ENCODE measurements at places on chromosomes 2 and 18.

- no peak for DNase-seq
These were observed 249.2 kb downstream of the NBAS start for GRCh38 chr2:15311926-15312325.

DNA sequence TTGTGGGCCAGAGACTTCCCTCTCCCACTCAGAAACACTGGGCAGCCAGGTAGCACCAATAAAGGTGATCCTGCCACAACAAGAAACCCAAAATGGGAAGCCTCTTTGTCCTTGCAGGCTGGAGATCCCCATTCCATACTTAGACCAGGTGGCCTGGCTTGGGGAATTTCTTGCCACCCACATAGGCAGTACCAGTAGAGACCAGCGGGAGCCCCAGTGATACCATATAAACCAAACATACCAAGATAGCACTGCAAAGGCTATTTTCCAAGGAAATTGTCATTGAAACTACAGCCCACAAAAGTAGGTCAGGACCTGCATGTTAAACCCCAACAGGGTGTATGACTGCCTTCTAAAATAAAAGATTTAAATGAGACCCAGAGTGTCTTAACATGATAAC, 171.6 kb downstream of the DIS3L2 start:
- no peak for DNase-seq

DNA sequence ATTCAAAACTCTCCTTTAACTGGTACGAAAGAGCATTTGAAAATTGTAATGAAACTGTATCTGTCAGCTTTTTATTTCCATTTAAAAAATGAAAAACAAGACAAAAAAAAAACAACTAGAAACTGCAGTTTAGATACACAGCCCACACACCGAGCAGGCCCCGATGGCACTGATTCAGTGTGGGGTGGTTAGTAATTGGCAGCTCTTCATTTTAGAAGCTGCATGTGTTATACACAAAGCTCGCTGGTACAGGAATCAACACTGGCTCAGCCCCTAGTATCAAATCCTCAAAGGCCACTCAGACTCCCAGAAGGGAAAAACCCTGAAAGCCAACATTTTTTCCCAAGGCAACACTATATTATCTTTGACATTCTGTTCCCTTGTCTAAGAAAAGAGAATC, 30.5 kb upstream of the RMDN2 start:
- no peak for DNase-seq

- DNase-seq: no peak
These were observed 63.4 kb downstream of the MYO5B start for GRCh38 chr18:50131591-50131990.

- no peak for DNase-seq
These were observed 398.4 kb upstream of the CHST9 start for GRCh38 chr18:27583466-27583865.

DNA sequence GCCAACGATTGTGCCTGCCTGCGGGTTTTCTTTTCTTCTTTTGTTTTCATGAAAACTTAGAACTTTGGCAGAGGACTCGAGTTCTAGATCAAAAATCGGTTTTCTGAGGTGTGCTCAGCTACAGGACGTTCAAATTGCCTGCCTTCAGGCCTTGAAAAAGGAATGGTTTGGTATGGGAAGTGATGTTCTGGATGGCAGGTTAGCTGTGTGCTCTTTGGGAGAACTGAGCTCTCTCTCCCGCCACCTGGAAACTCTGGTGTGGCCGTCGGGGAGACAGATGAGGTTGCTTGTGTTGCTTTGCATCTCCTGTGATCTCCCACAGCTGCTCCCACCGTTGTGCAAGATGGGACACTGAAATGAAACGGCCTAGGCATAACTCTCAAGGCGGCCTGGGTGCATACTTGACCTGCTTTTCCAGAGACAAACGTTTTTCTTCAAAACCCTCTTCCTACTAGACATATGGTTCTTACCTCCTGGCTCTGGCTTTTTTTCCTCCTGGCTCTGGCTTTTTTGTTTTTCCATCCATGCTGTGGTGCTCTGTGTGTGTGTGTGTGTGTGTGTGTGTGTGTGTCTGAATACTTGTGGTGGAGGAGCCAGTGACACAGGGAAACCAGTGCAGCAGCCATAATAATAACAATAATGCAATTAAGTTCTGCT, 2.0 kb downstream of the FMNL2 start:
- no peak for DNase-seq

GRCh38 chr2:119823734-119824334, 64.1 kb downstream of the PTPN4 start:
- DNase-seq: peak; percentile 35

- no peak for DNase-seq
These were observed 15.4 kb downstream of the DSG2 start for GRCh38 chr18:31513189-31513935.

DNA sequence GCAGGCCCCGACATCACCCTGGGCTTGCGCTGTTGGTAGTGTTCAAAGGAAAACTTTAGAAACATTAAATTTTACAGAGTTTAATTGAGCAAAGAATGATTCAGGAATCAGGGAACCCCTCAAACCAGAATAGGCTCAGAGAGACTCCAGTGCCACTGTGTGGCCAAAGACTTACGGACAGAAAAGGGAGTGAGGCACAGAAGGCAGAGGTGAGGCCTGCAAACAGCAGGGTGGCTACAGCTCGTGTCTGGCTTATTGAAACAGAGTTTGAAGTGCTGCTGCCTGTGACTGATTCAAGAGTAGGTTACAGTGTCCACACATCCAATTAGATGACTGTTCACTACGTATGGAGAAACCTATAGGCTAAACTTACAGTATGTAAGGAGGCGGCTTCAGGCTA, 2.4 kb upstream of the CTDP1 start:
- DNase-seq: no peak

DNA sequence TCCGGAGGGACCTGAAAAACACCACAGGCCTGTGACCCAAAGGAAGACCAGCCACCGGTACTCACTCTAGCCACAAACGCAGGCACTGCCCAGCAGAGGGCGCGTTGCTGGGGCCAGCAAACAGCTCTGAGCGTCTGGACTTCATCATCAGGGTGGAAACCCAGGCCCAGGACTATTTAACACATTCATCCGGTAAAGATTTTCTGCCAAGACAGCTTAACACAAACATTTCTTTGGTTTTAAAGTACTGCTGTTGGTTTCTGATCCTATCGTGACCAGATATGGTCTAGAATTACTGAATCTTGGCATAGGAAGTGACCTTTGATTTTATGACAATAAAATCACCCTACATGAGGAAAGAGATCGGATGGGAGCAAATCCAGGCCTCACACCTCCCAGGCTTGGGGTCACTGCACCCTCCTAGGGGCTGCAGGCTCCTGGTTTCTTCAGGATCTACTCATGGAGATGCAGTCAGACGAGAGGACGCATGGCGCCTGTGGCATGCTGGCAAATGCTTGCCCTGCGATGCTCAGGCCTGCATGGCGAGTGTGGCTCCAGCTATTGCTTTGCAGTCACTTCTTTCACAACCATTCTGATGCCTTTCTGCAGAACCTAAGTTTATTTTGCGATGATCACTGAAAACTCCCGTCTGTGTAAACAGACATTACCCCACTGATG, 130.4 kb downstream of the COL4A4 start:
- DNase-seq: peak; percentile 55

GRCh38 chr18:44885507-44885906, 204.8 kb downstream of the SETBP1 start:
- DNase-seq: no peak

DNA sequence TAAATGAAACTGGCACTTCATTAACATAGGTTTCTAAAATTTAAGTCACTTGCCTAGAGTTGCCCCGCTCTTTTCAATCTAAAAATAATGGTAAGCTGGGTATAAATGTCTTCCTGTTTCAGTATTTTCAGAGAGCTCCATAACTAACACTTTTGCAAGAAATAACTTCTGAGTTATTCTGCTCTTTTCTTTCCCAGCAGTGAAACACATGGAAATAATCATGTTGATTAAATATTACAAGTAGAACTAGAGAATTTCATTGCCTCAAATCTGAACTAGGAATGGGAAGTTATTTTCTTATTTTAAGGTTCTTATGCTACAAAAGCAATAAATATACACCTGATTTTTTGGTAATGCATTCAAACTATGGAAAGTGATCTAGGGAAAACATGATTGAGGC, 257.4 kb downstream of the IKZF2 start:
- DNase-seq: no peak

DNA sequence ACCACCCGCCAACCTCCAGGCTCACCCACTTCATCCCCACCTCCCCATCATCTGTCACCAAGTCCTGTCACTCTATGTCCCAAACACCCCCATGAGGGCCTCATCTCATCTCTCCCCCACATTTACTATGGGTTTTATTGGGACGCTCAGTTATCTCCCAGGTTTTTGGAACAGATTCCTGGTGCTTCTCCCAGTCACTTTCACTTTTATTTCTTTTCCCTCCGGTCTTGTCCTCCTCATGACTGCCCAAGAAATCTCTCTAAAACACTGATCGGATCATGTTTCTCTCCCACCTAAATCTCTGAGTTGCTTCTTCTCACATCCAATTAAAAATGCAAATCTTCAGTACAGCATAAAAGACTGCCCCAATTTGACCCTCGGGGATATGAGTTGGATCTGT, 273.1 kb downstream of the PHLPP1 start:
- DNase-seq: no peak

- no peak for DNase-seq
These were observed 178.1 kb downstream of the NDUFA10 start for GRCh38 chr2:239846789-239847676.

- no peak for DNase-seq
These were observed 2.3 kb downstream of the LYPD1 start for GRCh38 chr2:132667706-132668105.

DNA sequence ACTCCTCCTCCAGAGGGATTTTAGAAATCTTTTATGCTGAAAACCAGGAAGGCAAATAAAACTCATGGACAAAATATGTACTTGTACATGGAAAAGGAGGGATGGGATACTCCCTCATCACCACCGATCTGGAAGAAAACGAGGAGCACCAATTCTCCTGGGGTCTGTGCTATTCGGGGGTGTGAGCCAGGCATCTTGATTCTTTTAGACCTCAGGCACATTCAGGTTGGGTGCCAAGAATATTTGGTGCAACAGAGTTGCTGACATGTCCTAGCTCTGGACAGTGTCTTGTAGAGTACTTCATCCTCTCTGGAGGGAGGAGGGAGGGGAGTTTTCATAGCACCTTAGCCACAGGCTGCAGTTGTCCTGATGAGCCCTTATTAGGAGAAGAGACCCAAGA, 163.0 kb downstream of the PRKCE start:
- no peak for DNase-seq

- no peak for DNase-seq
These were observed 70.9 kb downstream of the NFATC1 start for GRCh38 chr18:79466591-79466990.

DNA sequence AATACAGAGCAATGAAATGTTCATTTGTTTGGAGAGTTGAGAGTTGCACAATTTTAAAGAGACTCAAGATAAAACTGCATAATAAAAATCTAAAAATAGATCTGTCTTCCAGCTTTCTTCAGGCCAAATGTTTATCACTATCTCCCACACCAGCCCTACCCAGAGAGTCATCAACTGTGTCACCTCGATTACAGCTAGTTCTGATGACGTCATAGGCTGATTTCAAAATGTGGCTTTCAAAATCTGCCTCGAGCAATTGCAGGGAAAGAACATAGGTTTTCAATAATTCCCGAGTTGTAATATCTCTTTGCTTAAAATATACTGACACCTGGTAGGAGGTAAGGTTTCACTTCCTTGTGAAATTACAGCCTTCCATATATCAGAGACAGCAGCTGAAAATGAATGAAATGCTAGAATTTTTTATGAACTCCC, 677.6 kb upstream of the ID2 start:
- DNase-seq: no peak

GRCh38 chr2:95049961-95050360, 24.5 kb downstream of the MAL start:
- DNase-seq: no peak

DNA sequence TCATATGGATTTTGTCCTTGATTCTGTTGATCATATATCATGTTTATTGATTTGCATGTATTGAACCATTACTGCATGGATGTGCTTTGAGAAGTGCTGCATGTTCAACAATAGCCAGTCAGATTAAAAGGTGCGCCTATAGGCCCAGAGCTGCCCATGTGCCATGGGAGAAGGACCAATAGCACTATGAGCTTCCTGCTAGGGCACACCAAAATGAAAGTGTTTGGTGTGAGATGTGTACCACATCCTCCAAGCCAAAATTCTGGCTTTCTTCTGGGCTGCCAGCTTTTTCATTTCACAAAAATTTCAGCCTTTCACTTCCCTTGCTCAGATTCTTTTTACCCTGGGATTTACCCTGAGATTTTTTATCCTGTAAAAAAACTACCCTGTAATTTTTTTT, 34.8 kb upstream of the MMADHC start:
- DNase-seq: no peak

DNA sequence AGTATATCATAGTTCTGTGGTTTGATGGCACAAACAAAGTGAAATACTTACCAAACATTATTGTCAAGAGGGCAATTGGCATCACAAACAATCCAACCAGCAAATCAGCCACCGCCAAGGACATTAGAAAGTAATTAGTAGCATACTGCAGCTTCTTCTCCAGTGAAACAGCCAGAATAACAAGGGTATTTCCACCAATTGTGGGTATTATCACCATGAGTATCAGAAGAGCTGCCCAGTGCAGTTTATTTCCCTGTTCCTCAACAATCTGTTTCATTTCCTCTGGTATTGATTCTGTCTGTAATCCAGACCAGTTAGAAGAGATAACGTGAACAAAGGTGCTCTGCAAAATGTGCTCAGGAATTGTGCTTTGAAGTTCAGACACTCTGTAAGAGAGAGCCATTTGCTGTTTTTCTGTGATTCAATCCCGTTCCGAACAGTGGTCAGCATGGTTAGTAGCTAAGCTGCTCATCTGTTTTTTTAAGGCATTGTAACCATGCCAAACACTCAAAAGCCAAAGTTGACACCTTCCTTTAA, 1.4 kb downstream of the HTR2B start:
- no peak for DNase-seq

DNA sequence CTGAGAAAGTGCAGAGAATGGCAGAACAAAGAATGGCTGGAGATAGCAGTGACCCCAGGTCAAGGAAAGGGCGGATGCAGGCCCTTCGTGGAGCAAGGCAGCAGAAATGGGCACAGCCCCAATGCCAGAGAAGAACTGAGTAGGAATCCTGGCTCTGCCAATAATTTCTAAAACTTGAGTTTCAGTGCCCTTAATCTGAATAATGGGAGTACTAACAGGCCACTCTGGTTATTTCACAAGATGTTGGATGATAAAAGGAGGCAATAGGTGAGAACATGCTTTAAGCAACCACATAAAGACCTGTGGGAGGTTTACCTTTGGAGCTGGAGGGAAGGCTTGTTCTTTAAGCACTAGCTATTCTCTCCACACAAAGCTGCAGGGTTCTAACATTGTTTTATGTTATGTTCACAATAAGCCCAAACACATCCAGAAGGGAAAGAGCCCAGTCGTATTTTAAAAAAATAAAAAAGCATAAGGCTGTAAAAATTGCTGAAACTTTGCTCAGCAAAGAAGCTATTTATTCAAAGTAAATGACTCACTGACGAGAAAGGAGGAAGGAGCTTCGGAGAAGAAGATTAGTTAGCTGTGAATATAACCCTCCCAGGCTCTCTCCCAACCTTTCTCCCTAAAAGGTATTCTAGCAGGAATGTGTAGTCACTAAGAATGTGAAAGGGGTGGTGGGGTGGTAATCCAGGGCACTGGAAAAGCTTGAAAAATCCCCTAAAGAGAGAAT, 470.2 kb downstream of the TXNL1 start:
- no peak for DNase-seq
